ENCODE measurements at places on chromosomes 5 and 9.

- DNase-seq = no peak
Observed at GRCh38 chr9:126839301-126839700, 21.1 kb upstream of the ZBTB34 start.

DNA sequence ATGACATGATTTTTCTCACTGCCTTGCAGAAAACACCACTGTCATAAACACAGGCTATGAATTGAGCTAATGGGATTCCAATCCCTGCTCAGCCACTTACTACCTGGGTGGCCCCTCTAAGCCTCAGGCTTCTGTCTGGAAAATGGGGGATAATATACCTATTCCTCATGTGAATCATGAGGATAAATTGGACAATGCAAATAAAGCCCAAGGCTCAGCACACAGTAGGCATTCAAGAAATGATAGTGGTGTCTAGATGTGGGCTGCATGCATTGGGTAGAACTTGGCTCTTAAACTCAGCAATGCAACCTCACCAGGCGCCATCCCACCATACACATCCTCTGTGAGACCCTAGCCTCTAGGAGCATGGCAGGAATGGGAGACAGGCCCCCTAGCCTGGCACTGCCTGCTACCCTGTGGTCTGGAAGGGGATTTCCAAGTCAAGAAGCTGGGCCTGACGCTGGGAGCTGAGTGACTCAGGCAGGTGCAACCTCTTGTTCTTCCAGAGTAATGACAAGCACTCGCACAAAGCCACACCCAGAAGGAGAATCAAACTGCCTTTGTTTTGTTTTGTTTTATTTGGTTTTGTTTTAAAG, 2.3 kb upstream of the TNIP1 start:
- no peak for DNase-seq

DNA sequence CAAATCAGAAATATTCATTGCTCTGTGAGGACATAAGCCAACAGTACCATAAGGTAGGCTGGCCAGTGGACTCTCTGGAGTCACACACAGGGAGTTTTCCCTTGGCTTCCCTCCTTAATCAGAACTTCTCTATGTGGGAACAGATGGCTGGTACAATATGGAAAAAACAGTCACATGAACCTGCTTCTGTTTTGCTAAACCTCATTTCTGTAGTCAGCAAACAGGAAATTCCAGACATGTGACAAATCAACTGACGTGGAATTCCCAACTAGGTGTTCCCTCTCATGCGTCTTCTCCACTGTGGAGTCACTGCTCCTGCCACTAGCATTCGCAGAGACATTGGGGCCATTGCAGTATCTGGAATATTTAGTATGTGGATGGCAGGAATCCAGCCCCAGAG, 617.6 kb downstream of the KIF4B start:
- no peak for DNase-seq

- no peak for DNase-seq
Observed at GRCh38 chr9:136710543-136710942, 1.8 kb upstream of the DIPK1B start.

All from Caco-2 (cell line).